ENCODE measurements at places on chromosomes 3 and 15.

- DNase-seq = no peak
Measured at GRCh38 chr3:48245136-48245535, 4.2 kb downstream of the ZNF589 start.

DNA sequence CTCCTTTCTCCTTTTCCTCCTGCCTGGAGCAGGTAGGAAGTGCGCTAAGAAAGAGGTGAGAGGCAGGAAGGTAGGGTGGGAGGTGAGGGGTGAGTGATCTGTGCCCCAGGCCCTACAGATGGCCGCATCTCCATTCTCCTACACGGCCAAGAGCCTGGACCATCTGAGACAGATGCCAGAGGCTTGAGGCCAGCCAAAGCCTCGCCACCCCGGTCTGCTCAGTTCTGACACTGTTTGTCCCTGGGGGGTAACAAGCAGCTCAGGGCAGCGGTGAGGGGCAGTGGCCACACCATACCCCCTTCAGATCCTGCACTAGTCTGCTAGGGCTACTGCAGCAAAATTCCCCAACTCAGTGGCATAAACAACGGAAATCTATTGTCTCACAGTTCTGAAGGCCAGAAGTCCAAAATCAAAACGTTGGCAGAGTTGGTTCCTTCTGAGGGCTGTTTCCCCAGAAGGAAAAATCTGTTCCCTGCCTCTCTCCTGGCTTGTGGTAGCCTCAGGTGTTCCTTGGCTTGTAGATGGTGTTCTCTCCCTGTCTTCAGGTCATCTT lies 28.4 kb downstream of the ADCY5 start:
- DNase-seq = no peak

GRCh38 chr3:156160647-156161046 lies 40.3 kb downstream of the KCNAB1 start:
- DNase-seq = no peak

DNA sequence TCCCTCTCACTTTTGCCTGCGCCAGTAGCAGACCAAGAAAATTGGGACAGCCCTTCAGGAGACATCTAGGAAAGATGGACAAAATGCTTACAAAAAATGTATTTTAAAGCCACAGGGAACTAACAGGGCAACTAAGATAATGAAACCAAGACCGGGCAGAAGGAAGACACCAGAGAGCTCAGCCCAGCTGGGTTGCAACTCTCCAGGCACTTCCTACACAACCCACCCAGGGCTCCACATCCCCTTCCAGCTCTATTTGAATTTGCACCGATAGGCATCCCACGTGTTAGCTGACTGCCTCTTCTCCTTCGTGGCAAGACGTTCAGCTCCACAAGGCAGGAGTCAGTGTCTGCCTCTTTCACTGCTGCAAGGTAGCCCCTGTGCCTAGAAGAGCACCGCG lies 6.6 kb upstream of the ATP10A start:
- DNase-seq = no peak

DNA sequence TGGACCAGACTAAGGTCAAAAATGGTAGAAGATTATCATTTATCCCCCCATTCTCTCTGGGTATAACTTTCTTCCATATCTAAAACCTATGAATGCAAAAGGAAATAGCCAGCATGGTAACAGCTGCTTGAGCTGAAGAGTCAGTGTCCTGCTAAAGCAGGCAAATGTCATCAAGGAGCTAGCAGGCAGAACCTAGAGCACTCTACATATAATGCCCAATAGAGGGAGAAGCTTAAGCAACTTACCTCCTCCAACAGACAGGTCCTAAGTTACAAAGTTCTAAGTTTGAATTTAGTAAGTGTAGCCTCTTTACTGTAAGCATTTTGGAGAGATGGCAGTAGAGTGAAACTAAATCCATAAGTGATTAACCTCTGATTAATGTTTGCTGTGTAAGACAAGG lies 7.7 kb downstream of the RAF1 start:
- no peak for DNase-seq

DNA sequence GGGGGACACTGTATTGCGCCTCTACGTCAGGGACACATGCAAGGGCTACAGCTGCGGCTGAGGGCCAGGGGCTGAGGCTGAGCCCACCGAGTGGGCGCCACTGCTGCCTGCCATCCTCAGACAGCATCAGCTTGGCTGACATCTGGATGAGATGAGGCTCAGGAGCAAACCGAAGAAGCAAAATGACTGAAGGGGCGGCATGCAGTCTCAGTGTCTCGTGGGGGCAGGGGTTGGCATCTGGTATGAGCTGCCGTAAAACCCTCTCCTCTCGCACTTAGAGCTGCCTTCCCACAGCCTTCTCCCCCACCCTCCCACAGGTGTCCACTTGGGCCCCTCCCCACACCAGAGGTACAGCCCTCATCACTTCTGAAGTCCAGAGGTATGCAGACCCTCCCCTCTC lies 24.2 kb upstream of the CMTM7 start:
- DNase-seq = no peak

DNA sequence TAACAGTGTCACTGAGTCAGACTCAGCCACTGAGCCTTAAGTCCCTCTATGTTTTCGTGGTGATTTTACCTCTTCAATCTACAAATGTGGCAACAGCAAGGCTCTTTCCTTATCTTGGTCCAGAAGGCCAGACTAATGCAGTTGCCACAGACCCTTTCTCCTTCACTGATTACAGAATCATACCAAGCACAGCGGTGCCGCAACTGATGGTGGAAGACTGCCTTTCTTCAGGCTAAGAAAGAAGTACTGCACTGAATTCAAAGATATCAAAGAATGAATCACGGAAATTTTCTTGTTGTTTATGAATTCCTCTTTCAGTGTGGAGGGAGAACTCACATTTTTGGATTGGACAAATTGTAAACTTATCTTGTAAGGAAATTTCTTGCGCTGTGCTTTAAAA lies 18.6 kb downstream of the DCP1A start:
- DNase-seq = no peak

DNA sequence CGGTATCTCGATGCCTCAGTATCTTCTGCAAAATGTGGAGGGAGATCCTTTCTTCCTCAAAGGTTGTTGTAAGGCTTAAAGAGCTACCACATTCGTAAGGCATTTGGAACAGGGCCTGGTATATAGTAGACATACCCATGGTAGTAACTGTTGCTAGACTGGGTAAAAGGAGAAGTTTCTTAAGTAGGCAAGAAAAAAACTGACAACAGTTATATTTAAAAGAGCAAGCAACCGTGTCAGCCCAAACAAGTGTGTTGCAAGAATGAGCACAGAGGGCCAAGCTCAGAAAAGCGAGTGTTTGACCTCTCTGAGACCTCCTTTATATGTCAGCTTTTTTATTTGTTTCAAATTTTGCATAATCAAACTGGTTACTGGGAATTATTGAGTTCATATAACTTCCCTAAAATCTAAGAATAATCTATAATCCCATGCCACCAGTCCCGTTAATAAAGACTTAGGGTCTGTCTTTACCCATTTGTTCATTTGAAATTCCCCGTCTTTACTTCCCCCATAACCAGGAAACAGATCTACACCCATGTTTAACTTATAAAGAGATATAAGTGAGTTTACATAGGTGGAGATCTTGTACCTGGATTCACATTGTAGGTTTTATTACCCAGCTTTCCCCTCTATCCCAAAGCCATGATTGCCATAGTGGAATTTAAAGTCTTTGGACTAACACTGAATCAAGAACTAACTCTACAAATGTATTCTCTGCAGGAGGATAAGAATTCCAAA lies 7.3 kb downstream of the B3GNT5 start:
- DNase-seq = no peak

GRCh38 chr3:43366885-43367284 lies 80.5 kb downstream of the SNRK start:
- DNase-seq = no peak

- no peak for DNase-seq
Measured at GRCh38 chr15:82538961-82539690, 1.1 kb downstream of the RPS17 start.

GRCh38 chr3:264394-265156 lies 68.0 kb downstream of the CHL1 start:
- no peak for DNase-seq
